ENCODE measurements at places on chromosomes 7 and 10.

GRCh38 chr10:21832821-21833130 is 170.8 kb downstream of the DNAJC1 start:
- no peak for DNase-seq

- no peak for DNase-seq
Measured at GRCh38 chr10:89337484-89337883, 9.7 kb downstream of the IFIT3 start.

DNA sequence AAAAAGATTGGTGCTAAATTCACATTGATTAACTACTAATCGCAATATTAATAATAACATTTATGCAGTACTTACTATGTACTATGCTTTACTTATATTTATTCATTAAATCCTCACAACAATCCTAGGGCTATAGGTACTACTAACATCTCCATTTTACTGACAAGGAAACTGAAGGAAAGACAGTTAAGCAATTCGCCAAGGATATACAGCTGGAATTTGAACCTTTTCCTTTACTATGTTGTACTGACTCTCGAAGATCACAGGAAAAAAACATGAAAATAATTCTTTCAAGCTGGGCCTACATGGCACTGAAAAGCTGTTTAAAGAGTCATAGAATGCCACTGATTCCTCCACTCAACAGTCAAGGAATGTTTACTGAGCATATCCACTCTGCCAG is 185.4 kb downstream of the IPMK start:
- DNase-seq = no peak

- no peak for DNase-seq
Measured at GRCh38 chr7:31549611-31550010, 35.7 kb downstream of the ITPRID1 start.

DNA sequence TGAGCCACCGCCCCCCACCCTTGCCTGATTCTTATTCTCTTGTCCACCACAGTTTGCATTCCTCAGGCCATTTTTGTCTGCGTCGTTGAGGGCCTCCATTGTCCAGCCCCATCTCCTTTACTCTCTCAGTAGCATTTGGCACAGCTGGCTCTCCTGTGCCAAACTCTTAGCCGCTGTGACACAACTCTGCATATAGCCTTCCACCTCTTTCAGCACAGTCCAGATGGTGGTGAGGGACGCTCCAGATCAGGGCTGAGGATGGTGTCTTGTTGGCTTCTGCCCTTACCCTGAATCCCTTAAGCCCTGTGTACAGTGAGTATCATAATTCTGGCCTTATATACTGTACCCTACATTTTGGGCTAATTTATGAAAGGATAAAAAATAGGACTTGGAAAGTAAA is 45.6 kb downstream of the BMPR1A start:
- no peak for DNase-seq

- DNase-seq = no peak
Measured at GRCh38 chr7:14846405-14846804, 56.1 kb downstream of the DGKB start.

DNA sequence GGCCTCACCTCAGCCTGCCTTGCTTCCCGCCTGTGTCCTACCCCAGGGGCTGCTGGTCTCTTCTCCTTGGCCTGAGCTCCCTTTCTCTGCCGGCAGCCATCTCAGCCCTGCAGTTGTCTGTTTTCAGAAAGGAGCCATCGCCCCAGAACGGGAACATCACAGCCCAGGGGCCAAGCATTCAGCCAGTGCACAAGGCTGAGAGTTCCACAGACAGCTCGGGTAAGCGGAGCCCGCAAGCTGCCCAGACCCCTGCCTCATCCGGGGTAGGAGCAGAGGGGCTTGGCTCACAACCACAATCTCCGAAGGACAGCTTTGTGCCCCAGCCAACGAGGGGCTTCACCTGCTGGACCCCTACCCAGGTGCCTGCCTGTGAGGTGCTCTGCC is 5.3 kb upstream of the DEPP1 start:
- DNase-seq = no peak

DNA sequence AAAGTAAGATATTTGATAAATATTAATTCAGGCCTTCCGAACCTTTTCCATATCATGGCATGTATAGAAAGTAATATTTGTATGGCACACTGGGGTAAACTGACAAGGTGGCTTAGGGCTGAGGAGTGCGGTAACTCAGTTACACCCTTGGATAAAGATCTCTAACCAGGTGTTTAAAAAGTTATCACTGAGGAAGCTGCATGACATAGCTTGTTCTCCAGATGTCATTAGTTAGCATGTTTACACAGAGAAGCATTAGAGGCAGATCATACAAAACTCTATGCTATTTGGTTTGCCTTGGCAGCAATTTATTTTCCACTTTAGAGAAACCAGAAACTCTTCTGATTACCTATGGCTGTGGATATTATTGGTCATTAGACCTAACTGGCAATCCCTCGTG is 118.2 kb downstream of the ST7 start:
- DNase-seq = no peak

- no peak for DNase-seq
Measured at GRCh38 chr7:133820584-133820983, 306.6 kb upstream of the LRGUK start.

- no peak for DNase-seq
Measured at GRCh38 chr10:91007655-91008054, 86.8 kb upstream of the ANKRD1 start.

DNA sequence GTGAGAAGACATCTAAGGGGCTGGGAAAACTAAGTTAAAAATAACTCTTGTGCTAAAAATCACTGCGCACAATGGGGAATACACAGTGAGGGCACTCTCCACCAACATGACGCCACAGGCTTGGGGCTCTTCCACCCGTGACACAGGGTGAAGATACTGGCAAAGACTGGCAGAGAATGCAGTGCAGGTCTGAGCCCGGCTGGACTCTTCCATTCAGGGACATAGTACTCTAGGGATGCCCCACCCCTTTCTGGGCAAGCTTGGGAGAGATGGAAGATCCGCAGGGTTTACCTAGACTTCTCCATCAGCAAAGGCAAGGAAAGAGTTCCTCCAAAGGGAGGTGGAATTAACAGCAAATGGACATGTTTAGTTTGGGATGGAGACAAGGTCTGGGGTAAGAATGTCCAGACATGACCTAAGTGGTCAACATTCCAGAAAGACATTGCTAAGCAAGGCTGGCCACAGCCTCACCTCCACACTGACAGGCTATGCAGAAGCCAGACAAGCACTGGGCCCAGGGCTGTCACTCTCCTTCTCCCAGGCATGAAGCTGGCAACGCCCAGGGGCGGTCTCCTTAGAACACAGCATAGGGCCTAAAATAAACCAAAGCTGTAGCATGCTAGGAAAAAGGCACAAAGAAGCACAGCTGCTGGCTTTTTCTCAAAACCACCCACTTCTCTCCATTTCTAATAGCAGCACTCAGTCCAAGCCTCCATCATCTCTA is 28.1 kb downstream of the XPNPEP1 start:
- no peak for DNase-seq

DNA sequence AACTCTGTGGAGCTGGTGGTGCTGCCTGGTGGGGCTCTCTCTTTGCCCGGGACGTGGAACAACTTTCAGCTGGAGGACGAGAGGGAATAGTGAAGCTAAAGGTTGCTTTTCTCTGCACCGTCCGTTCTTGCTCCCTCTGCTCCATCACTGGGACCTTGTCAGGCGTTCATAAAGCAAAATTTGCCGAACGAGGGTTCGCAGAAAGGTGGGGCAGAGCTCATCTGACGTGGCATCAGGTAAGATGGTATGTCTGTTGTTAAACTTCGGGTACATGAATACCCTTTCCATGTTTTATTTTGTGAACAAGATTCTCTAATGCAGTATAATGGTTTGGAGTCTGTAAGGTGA is 416 bp downstream of the BBS9 start:
- DNase-seq = no peak

DNA sequence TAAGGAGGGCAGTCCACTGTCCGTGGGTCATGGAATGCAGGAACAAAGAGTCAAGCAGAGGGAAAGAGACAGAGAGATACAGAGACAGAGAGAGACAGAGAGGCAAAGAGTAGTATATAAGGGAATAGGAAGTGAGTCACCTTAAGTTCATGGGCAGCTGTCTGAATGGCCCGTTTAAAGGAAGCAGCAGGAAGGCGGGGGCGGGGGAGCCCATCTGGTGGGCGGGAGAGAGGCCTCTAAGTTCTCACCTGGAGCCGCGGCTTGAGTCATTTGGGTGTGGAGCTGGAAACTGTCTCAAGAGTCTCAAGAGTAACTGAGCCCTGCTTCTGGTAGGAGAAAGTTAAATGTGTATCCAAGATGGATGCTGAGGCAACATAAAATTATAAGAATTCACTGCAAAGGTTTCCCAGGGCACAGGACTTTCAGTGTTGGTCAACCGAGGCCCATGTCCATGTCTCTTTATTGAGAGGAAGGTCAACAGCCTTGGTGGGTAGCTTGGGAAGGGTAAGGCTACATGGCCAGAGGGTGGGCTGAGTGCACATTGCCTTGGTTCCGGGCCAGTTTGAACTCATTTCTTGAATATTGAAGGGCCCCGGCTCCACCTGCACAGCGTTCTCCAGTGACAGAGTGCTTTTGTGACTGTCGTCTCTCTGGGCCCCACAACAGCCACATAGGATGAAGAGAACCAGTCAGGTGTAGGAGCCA is 85.5 kb upstream of the CACUL1 start:
- no peak for DNase-seq

- DNase-seq = no peak
Measured at GRCh38 chr7:149669121-149669818, 104.1 kb downstream of the ZNF467 start.

- DNase-seq = no peak
Measured at GRCh38 chr10:1630304-1630703, 107.0 kb downstream of the ADARB2 start.

GRCh38 chr10:33193701-33194521 is 140.6 kb downstream of the NRP1 start:
- no peak for DNase-seq

GRCh38 chr10:90326498-90327267 is 531.2 kb downstream of the HTR7 start:
- DNase-seq = no peak

GRCh38 chr7:64871761-64872160 is 31.3 kb upstream of the ZNF273 start:
- DNase-seq = no peak

DNA sequence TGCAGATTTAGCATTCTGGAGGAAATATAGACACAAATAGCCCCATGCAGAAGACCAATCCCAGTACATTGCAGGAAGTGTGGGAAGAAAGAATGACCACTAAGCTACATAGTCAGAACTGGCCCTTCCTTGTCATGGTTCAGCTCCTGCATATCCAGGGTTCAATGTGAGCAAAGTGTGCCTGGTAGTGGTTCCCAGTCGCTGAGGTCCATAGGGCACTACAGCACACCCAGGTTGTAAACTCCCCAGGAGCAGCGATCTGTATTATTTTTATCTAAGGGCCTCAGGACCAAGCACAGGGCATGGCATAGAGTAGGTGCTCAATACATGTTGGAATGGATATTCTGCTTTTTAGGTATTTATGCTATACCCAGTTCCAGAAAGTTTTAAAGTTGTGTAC is 114.4 kb downstream of the RTKN2 start:
- DNase-seq = no peak

DNA sequence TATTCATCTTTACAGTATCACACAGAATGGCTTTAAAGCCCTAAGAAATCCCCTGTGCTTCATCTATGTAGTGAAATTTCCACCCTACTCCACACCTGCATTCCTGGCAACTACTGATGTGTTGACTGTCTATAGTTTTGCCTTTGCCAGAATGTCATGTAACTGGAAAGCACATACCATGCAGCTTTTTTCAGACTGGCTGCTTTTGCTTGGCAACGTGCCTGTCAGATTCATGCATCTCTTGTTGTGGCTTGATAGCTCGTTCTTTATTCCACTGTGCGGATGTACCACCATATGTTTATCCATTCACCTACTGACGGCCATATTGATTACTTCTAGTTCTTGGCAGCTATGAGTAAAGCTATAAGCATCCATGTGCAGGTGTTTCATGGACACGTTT is 30.6 kb downstream of the RBM17 start:
- DNase-seq = no peak

DNA sequence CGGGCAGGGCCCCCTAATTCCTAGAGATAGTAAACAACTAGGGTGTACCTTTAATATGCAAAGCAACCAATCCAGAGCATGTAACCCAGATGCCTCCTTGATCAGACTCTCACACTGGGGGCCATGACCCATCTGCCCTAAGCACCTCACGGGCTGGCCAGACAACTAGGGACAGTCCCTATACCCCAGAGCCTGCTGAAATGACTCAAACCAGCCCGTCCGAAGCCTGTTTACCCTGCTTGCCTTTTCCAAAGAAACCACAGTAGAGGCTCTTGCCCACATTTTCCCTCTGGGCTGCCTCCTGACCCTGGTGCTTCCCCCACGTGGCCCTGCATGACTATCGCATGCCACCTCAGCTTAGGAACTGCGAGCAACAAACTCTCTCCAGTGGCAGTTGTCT is 46.2 kb downstream of the RGS10 start:
- DNase-seq = no peak

- DNase-seq = no peak
Measured at GRCh38 chr10:89665302-89665701, 20.3 kb upstream of the PANK1 start.

DNA sequence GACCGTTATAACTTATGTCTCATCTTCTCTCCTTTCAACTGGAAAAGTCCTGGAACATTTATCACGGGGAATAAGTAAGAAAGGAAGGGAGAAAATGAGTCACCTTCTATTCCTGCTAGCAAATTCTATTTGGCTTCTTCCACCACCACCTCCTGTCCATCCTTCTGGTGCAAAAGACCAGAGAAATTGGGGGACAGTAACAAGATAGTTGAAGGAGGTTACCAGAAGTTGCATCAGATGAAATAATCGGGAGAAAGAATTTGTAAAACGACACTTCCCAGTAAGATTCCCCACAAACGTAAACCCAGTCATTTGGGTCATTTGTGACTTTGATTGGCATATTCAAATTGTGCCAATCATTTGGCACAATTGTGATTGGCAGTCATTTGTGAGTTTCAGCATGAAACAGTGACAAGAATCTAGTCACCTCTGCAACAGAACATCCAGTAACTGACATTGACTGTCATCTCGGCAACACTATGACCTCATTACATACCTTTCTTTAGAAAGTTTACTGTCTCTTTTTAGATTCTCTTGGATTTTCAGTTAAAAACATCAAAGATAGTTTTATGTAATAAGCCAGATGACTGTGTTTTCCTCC is 51.3 kb upstream of the PIK3CG start:
- DNase-seq = no peak

DNA sequence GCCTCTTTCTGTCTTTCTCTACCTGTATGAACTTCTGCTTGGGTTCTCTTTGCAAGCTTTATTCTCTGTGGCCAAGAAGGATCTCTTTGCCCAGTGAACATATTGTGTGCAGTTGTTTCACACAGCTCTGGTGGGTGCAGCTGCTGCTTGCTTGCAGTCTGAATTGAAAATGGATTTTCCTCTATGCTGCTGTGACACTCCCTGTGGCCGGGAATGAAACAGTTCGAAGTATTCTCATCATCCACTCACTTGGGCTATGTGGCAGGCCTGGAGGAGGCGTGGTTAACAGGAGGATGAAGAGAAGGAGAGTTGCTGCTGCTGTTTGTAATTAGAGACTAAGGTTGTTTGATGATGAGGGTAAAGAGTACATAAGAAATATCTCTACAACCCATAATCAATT is 28.4 kb upstream of the ITGA8 start:
- DNase-seq = no peak
